ENCODE measurements at places on chromosomes 1 and 21.

GRCh38 chr1:54406339-54407153 lies at the start of gene SSBP3:
SSBP3 (minus strand) TSS chr1:54406394.
- peak; percentile 79 for DNase-seq

- DNase-seq: no peak
These were observed 8.6 kb downstream of the ZNF496 start for GRCh38 chr1:247322849-247323586.

- DNase-seq: no peak
These were observed 22.7 kb upstream of the ARF1 start for GRCh38 chr1:228059634-228060457.

DNA sequence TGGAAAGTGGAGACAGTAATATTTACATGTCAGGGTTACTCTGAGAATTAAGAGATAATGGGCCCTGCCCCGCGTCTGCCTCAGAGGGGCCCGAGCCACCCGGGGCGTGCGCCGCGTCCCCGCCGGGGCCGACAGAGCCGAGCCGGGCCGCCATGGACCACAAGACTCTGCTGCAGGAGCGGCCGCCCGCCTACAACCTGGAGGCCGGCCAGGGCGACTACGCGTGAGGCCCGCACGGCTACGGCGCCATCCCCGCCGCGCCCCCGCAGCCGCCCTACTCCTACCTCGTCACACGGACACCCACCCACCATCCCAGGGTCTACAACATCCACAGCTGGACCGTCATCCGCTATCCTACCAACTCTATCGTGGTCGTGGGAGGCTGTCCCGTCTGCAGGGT lies 35.1 kb upstream of the LRRC39 start:
- no peak for DNase-seq

- DNase-seq: no peak
These were observed 418.8 kb downstream of the PTPRU start for GRCh38 chr1:29655145-29655544.

DNA sequence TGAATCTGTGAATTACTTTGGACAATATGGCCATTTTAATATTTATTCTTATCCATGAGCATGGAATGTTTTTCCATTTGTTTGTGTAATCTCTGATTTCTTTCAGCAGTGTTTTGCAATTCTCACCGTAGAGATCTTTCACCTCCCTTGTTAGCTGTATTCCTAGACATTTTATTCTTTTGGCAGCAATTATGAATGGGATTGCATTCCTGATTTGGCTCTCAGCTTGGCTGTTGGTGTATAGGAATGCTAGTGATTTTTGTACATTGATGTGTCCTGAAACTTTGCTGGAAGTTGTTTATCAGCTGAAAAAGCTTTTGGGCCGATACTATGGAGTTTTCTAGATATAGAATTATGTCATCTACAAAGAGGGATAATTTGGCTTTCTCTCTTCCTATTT lies 44.2 kb upstream of the NEGR1 start:
- DNase-seq: no peak

- no peak for DNase-seq
These were observed 7.3 kb downstream of the SYTL1 start for GRCh38 chr1:27348861-27349783.

DNA sequence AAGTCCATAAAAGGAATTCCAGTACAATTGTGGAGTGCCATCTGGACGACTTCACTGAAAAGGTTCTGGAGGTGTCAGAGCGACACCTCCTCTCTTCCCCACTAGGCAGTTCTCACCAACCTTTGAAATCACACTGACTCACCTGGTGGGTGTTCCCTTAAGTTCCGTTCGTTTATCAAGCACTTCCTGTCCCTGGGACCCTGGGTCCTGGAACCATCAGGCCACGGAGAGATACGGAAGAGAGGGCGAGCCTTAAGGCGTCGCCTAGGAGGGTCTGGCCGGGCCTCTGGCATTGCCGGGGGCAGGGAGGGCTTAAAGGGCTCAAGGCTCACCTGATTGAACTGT lies 317 bp downstream of the SPAG17 start:
- DNase-seq: no peak

GRCh38 chr1:2833454-2834145 lies 32.1 kb upstream of the TTC34 start:
- no peak for DNase-seq

DNA sequence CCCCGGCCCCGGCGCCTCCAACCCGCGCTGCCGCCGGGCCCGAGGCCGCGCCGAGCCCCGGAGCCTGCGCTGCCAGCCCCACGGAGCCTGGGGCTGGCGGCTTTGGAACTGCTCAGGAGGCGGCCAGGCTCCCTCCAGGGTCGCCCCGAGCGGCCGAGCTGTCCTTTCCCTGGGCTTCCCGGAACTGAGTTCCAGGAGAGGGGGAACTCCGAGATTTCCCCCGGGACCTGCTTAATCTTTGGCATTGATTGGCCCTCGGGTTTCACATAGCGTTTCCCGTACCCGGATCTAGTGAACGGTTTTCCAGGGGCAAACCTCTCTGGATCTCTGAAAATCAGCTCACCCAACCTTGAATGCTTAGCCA lies 504 bp downstream of the H6PD start:
- peak; percentile 26 for DNase-seq

DNA sequence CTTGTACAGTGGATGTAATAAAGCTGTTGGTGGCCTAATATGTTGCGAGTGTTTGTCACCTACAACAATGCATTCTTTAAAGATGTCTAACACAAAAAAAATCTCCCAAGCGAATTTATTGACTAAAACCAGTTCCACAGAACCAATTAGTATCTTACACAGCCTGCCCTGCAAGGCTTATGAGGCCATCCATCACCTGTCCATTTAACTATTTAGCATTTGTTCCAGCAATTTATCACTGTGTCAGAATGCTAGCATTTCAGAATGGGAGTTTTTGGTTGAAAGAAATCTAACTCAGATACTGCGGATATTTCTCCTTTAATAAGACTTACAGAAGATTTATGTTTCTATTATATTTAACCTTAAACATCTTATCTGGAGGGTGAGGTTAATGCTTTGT lies 831.1 kb upstream of the PRMT6 start:
- DNase-seq: no peak

DNA sequence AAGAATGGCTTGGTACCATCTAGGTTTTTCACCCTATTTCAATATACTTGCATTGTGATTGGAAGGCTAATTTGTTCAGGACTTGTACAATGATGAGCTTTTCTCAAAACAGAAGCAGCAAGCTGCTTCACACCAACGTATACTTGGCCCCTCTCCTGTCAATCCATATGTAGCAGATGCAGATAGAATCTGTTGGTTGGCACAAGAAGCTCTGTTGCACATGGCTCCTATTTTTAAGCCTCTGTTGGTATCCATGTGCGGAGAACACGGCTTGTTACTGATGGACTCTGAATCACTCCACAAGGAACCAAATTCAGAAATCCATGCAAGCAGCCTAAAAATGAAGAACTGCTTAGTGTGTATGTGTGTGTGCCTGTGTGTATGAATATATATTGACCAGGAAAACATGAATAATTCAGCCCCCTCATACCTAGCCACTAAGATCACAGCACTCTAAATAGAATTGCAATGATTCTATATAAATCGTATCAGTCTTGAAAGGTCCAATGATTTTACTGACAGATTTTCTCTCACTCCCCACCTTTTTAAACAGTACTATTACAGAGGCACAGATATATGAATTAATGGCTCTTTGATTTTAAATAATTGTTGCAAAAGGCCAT lies 258.4 kb upstream of the DPYD start:
- no peak for DNase-seq

DNA sequence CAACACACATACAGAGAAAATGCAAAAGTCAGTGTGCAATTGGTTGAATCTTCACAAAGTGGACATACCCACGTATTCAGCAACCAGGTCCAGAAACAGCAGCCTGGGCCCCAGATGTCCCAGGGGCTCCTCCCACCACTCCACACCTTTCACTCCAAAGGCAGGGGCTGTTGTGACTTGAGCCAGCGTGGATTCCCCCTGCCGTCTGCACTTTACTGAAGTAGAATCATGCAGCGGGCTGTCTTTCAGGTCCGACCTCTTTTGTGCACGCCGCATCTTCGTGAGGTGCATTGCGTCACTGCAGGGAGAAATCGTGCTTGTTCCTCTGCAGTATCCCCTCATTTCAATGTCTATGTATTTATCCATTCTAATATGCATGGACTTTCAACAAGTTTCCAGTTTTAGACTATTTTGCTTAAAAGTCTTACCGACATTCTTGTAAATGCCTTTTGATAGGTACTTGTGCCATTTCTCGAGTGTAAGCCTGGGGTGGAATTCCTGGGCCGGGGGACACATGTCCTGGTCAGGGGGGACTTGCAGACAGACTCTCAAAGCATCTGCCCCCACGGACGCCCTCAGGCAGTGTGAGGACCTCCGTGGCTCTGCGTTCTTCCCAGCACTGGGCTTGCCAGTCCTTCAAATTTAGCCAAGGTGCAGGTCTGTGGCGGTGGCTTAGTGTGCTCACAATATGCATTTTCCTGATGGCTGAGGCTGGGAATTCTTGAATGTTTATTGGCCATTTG lies 29.3 kb upstream of the ACTRT2 start:
- no peak for DNase-seq

DNA sequence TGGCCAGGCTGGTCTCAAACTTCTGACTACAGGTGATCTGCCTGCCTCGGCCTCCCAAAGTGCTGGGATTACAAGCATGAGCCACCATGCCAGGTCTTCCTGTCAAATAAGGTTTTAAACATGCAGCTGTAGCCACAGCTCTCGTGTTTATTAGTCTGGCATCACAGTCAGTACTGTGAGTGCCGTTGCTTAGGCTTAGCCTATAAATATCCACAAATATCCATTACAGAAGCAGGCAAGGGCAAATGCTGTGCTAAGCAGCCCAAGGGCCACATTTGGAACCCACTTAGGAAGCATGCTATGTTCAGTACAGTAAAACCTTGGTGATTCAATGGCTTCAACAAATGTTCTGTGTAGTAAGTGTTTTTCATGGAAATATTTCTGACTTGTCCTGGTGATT lies 75.9 kb downstream of the KIF1B start:
- DNase-seq: no peak

DNA sequence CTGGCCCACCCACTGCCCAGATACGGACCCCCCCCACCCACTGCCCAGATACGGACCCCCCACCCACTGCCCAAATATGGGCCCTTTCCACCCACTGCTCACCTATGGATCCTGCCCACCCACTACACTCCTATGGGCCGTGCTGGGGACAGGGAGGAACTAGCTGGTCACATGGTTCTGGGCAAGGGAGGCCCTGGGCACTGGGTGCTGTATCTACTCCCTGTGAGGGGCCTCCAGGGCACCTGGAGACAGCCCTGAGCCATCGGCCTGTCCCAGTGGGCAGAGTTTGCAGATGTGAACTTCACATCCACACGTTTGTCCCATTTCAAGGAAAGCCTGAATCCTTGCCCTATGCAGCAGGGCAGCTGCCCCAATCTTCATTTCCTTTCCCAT lies 71.4 kb upstream of the COL6A1 start:
- DNase-seq: no peak

DNA sequence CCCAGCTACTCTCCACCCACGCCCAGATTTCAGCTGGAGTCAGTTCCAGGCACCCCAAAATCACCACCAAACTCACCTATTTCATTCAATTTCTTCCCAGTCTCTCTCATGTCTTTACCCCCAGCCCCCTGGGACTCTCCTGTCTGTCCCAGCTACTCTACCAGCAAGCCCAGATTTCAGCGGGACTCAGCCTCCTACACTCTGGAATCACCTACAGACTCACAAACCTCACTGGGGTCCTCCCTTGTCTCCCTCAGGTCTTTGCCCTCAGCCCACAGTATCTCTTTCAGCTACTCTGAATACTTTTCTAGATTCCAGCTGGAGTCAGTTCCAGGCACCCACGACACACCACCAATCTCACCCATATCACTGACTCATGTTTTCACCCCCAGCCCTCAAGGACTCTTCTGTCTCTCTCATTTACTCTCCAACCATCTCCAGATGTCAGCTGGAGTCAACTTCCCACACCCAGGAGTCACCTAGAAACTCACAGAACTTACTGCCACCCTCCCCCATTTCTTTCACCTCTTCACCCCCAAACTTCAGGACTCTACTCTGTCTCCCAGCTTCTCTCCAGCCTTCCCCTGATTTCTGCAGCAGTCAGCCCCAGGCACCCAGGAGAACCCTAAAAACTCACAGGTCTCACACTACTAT lies 1529.3 kb upstream of the TPTE start:
- no peak for DNase-seq

GRCh38 chr21:15964236-15964855 lies 234.6 kb downstream of the USP25 start:
- DNase-seq: no peak

GRCh38 chr1:19251305-19252196 lies at the start of the genes EMC1 and MRTO4:
EMC1 (minus strand) TSS chr1:19251524; CDS start chr1:19251509, 15 bp downstream.
MRTO4 (plus strand) TSS chr1:19251805; CDS start chr1:19251836, 31 bp downstream.
- DNase-seq: peak; percentile 66

- DNase-seq: no peak
These were observed 284.4 kb upstream of the DUSP10 start for GRCh38 chr1:222026280-222026679.

- no peak for DNase-seq
These were observed 127.8 kb downstream of the RGS7 start for GRCh38 chr1:241229216-241229615.

Data from amniotic stem cell (primary cell).